ENCODE measurements at places on chromosomes 13 and 19.

DNA sequence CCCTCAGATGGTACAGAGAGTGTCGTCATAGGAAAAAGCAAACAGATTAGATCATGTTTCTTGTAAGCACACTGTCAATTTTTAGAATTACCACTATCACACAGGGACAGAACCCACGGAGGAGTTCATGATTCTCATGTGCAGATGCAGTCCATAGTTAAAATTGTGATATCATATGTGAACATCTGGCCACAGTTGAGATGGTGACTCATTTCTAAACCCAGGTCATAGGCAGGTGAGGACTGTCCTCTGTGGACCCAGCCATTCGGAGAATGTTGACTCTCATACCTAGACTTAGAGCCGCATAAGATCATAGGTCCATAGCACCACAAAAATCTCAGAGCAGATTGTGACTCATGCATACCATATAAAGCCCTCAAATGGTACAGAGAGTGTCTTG lies 17.8 kb upstream of the ZNF730 start:
- no peak for DNase-seq

GRCh38 chr13:77730572-77730971 lies 33.1 kb downstream of the SLAIN1 start:
- no peak for DNase-seq

- DNase-seq = no peak
These were observed 130.7 kb downstream of the MYO16 start for GRCh38 chr13:108760129-108760528.

DNA sequence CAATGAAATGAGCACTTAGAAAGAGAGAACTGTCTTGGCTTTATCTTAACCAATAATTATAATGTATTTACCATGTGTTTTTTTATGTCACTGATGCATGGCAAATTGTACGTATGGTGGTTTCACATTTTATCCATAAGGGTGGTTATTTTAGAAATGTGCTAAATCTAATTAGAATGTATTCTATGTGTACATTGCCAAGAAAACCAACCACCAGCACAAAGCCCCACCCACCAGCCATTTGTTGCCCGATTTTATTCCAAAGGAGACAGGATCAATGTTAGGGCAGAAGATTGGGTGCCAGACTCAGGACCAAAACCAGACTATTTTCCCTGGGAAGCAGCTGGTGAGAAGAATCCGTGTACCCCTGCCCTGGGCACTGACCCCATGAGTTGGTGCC lies 63.0 kb upstream of the SOX1 start:
- DNase-seq = no peak

DNA sequence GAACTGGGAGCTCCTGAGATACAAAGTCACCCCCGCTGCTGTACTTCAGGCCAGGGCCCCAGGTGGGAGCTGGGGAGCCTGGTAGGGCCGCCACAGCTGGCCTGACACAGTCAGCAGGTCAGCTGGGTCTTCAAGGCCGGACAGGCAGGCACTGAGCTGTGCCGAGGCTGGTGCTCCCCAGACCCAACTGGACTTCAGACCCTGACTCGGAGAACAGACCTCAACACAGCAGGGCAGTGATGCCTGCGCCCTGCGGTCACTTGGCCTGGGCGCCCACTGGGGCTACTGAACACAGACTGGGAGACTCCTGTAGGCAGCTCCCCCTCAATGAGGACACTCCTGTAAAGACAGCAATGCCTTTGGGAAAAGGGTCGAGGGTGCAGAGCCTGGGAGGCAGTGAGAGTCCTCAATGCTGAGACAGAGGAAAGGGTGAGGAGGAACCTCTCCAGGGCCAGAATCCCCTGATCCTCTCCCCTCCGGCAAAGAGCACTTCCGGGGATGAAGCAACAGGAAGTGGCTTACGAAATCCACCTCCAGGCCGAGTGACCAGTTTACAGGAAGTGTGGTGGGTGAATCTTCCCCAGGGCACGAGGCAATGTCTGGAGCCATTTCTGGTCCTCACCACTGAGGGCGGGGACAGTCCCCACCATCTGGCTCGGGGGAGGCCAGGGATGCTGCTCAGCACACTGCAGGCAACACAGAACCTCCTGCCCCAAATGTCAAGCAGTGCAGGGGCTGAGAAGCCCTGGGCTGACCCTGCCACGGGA lies 40.8 kb upstream of the ISYNA1 start:
- DNase-seq = peak; percentile 43

DNA sequence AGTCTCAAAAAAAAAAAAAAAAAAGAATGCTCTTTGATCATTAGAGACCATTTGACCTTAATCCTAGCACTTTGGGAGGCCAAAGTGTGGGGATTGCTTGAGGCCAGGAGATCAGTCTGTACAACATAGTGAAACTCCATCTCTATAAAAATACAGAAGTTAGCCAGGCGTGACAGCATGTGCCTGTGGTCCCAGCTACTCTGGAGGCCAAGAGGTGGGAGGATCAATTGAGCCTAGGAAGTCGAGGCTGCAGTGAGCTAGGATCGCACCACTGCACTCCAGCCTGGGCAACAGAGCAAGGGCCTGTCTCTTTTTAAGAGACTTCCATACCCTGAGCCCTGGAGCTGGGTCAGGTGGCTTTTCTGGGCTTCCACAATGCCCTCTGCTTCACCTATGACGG lies 11.5 kb upstream of the COLGALT1 start:
- no peak for DNase-seq

DNA sequence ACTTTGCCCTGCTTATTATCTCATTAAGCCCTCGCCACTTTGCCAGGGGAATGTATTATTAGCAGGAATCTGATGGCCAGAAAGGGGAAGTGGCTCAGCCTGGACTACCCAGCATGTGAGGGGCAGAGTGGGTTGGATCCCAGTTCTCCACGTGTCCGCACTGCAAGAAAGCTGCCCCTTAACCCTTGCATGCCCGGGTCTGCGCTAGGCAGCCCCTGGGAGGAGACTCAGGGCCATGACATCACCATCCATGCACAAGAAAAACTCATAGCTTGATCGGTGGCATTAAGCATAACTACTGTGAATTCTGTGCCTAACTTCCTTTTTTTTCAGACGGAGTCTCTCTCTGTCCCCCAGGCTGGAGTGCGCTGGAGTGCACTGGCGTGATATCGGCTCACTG lies 8.9 kb downstream of the CACNG8 start:
- DNase-seq = no peak

GRCh38 chr13:110921209-110921608 lies 6.3 kb upstream of the ANKRD10 start:
- no peak for DNase-seq

DNA sequence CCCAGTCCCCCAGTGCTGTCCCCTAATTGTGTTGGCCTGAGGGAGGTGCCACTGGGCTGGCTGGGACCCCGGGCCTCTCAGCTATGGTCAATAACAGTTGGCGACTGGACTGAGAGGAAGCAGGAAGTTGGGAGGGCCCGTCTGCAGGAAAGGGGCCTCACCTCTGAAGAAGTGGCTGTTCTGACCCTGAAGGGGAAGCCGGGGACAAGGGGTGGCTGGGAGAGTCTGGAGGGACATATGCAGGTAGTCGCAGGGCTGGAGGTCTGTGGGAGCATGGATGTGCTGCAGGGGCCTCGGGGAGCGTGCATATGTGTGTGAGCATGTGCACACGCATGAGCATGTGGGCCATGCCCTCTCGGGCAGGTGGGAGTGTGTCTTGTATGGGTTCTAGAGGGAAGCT lies 5.9 kb downstream of the PKN1 start:
- DNase-seq = no peak

DNA sequence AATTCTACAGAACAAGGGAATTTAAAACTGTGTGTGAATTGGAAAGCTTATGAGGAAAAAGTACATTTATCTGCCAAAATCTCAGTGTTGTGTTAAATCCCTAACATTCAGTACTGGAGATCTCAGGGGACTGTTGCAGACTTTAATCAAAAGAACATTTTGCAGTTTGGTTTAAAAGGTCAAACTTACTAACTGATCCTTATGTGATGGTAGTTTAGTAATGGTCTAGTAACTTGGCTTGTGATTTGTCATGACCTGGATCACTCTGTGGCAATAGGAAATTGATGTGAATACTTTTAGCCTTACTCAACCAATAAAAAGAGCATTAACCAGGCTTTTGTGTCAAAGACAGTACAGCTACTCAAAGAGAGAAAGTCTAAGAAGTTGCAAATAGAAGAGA lies 862.1 kb upstream of the MIR17HG start:
- DNase-seq = no peak

DNA sequence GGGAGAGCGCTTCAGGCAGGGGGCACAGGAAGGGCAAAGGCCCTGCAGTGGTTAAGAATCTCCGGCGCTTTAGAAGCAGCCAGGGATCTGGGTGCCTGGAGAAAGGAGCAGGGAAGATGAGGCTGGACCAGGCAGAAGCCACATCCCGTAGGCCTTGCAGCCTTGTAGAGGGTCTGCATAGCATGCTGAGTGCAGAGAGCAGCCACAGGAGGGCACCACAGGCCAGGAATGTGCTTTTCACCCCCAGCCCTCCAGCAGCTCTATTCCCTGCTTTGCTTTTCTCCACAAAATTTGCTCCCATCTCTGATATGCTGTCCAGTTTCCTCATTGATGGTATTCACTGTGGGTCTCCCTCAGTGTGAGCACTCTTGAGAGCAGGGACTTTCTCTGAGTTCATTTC lies 5.7 kb downstream of the WDR62 start:
- DNase-seq = no peak

GRCh38 chr13:39451301-39451700 lies 151.7 kb downstream of the LHFPL6 start:
- no peak for DNase-seq

DNA sequence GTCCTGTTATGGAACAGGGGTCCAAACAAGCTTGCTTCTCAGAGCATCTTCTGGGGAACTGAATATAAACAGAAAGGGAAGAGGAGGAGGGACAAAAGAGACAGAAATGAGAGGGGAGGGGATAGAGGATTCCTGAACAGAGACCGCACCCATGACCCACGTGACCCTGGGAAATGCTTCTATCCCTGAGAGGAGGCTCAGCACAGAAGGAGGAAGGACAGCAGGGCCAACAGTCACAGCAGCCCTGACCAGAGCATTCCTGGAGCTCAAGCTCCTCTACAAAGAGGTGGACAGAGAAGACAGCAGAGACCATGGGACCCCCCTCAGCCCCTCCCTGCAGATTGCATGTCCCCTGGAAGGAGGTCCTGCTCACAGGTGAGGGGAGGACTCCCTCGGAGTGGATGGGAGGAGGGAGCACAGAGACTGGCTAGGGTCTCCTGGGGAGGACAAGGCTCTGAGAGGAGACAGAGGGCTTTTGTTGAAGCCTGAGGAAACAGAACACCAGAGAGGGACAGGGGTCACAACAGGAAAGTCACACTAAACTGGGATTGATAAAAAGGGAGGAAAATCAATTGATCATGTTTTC lies at the start of gene CEACAM6:
TSS of gene CEACAM6 (plus strand) at position 203 of the 586 bp plus-strand sequence. CDS start at position 312, 109 bp downstream.
- no peak for DNase-seq

GRCh38 chr13:48072787-48073186 lies 22.1 kb downstream of the MED4 start:
- no peak for DNase-seq

DNA sequence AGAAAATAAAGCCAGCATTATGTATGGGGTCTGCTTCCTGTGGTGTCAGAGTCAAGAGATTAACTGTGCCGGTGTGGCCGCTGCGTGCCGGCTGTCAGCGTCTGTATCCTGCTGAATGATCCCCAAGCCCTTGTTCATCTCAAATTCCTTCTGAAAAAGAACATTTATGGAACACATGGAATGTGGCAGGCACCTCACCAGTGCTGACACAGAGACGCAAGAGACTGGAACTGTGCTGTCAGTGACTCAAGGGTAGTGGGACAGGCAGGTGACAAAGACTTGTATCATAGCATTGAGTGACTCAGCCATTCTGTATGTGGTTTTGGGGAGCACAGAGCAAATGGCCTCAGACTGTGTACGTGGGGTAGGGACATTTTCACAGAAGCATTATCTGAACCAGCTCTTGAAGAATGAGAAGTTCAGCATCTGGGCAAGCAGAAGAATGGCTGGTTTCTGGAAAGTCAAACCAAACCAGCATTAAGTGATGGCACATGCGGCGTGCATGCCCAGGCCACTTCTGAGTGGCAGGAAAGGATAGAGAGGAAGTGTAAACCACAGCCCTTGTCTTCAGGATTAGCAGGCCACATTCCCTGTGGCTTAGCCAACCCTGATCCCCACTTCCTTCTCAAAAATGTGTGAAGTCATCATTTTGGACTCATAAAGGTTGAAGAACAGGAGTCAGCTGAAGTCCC lies 54.0 kb upstream of the IRS2 start:
- DNase-seq = no peak

GRCh38 chr13:111519041-111519440 lies 198.6 kb downstream of the TEX29 start:
- no peak for DNase-seq

- DNase-seq = no peak
These were observed 84.0 kb downstream of the GPC5 start for GRCh38 chr13:91482427-91482826.

- DNase-seq = no peak
These were observed 599 bp downstream of the OLFM2 start for GRCh38 chr19:9935506-9936325.

GRCh38 chr13:74574964-74575728 lies 440.9 kb upstream of the KLF12 start:
- DNase-seq = no peak

DNA sequence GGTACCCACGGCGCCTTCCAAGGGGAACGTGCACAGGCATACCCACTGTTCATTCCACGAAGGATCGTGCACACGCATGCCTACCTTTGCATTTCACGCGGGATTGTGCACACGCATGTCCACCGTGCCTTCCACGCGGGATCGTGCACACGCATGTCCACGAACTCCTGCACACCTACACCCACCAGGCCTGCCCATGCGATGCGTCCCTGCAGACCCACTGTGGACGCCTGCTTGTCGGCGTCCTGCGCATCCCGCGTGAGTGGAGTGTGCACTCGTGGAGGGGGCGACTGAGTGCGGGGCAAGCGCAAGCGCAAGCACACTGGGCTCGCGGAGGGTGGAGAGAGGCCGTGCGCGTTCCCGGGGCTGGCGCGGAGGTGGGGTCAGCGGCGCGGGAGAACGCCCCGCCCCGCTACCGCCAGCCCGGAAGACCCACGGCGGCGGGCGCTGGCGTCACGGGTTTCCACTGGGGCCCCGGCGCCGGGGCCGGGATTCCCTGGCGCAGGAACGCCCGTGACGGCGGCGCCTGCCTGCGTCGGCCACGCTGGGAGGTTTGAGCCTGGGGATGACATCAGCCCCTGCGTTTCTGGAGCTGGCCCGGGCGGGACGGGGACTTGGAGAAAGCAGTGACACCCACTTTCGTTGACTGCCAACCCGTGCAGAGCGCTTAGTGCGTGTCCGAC lies 18.7 kb downstream of the GADD45B start:
- peak; percentile 41 for DNase-seq

Measured in activated gamma-delta T cell treated with Interleukin-2 at 50 U/mL for 16 hours (primary cell).